Stimulated activated CD8-positive, alpha-beta memory T cell treated with anti-CD3 and anti-CD28 coated beads, Interleukin-4, amount 100 ng/mL, for 4 hours (primary cell): ENCODE measurements at places on chromosomes 11 and 22.

- DNase-seq: no peak
Observed at GRCh38 chr11:25910086-25910485, 421.8 kb upstream of the ANO3 start.

DNA sequence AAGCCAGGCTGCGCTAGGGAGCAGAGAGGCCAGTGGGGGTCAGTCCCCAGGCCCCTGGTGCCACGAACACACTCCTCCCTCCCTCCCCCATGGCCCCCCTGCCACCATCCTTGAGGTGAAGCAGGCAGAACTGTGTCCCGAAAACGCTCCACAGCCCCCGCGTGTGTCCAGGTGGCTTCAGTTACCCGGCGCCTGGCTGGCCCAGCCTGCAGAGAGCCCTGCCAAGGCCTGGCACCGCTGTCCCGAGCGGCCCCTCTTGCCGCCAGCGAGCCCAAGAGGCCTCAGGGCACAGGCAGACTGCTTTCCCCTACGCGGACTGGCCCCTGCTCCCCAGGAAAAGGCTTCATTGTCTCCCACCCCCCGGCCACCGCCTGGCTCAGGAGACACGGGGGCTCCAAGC is 27.7 kb downstream of the CDKN1C start:
- no peak for DNase-seq

GRCh38 chr11:32435942-32436750 is 807 bp upstream of the WT1 start:
- DNase-seq: no peak

- DNase-seq: no peak
Observed at GRCh38 chr11:44746894-44747293, 20.1 kb downstream of the TSPAN18 start.

- no peak for DNase-seq
Observed at GRCh38 chr22:26068571-26068970, 100.7 kb upstream of the SEZ6L start.

DNA sequence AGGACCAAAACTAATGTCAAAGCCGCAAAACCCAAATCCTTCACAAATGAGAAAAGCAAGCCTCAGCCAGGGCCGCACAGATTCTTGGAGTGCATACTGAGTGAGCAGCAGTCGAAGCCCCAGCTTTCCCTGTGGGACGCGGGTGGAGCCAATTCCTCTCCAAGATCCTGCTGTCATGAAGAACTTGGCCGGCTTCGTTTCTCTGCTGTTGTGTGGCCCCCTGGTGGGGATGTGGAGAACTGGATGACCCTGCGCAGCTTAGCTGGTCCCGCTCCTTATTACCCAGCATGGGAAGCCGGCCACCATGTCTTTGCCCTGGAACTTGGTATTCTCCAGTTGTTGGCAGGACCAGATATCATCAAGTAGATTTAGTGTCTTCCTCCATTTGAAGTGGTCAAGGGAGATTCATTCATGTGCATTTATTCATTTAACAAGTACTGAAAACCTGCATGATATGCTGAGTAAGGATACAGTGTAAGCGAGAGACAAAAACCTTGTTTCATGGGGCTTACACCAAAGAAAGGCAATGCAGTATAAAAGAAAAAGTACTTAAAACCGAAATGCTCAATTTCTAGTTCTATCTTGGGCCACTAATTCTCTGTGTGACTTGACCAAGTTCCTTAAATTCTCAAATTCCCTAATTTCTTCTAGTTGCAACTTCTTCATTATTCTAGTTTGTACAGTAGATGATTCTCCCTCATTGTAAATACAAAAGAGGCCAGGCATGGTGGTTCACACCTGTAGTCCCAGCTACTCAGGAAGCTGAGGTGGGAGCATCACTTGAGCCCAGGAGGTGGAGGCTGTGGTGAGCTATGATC is 56.7 kb upstream of the CRTAM start:
- peak; percentile 47 for DNase-seq

DNA sequence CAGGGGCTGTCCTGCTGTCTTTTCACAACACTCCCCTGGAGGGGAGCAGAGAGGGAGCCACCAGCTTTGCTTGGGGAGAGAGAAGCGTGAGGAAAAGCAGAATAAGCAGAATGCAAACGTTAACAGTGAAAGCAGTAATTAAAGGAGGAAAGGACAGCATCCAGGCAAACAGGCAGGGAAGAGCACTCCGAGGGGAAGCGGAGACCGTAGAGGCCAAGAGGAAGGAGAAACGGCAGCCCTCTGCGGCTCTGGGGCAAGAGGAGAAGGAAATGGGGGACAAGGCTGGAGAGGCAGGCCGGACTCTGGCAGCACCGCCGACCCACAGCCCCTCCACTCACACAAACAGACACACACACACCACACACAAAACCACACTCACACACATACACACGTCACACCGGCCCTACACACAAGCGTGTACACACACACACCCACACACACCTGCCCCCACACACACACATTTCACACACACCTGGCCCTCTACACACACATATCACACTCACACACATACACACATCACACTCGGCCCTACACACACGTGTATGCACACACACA is 449.8 kb downstream of the SOX6 start:
- DNase-seq: no peak

DNA sequence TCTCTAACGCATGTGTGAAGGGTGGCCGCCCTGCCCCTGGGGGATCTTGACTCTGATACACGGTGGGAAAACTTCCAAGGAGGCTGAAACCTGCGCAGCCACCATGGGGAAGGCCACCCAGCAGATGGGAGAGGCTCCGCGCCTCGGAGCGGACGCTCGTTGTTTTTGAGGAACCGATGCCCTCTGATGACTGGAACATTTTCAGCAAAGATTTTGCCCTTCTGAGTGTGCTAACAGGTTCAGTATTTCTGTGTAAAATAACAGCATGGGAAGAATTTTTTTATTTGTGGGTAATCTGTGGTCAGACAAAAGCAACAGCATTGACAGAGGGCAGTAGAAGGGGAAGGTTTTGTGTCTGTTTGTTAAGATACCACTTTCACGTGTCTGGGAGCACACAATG is 16.7 kb downstream of the MB start:
- no peak for DNase-seq

- no peak for DNase-seq
Observed at GRCh38 chr11:86874304-86875056, 74.1 kb downstream of the PRSS23 start.

DNA sequence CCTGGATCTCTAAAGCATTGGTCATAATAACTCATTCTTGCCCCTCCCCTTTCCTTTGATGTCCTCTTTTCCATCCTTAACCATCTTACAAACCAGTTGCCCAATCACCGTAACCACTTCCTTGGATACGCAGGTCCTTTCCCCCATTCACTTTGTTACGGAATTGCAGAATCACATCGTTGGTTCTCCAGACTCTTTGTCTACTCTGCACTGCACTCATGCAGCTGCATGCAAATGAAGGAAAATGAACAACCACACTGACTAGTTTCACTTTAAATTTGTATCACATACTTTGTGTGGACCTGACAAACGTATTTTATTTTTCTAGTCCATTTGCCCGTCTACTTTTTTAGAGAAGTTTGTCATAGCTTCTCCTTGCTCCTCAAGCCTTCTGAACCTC is 69.9 kb downstream of the SLC5A12 start:
- DNase-seq: no peak

DNA sequence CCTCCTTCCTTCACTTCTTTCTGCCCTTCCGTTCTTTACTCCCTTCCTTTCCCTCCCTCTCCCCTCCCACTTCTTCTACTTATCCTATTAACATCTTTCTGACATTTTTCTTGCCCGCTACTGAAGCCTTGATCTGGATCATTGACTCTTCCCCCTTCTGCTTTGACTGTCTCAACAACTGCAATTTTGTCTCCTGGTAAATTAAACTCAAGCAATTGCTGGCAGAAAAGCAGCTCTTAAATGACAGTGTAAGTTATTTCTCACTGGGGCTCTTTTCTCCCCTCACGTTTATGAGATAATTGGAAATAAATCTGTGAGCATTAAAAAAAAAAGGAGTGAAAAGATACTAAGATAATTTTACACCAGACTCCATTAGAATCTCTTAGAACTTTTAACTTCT is 120.0 kb downstream of the SLC17A6 start:
- no peak for DNase-seq

DNA sequence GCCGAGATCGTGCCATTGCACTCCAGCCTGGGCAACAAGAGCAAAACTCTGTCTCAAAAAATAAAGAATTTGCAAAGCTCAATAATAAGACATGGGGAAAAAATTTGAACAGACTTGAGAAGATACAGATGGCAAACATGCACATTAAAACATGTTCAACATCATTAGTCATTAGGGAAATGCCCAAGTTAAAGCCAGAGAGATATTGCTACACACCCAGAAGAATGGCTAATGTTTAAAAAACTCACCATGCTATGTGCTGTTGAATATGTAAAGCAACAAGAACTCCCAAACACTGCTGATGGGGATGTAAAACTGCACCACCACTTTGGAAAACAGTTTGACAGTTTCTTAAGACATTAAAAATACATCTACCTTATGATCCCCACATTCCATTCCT is 12.6 kb downstream of the LRRC75B start:
- no peak for DNase-seq

- DNase-seq: no peak
Observed at GRCh38 chr11:101894505-101894904, 20.3 kb upstream of the CEP126 start.

DNA sequence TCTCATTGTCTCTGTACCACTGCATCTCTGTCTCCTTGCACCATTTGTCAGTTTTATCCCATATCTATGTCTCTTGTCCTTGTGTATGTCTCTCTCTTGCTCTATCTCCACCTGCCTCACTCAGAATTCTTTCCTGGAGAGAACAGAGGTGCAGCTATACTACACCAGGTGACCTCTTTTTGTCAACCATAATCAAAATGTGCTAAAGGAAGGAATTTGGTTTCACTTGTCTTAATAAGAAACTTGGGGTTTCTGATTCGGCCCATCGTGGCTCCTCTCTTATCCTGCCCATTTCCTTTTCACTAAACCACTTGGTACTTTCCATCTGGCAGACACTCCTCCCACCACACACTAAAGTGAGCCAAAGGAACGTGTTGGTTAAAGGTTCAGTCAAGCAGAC is 2.0 kb upstream of the C11orf42 start:
- no peak for DNase-seq

- DNase-seq: no peak
Observed at GRCh38 chr22:32700191-32700882, 101.2 kb upstream of the TIMP3 start.

GRCh38 chr11:110471371-110471770 is 41.6 kb downstream of the FDX1 start:
- DNase-seq: no peak

DNA sequence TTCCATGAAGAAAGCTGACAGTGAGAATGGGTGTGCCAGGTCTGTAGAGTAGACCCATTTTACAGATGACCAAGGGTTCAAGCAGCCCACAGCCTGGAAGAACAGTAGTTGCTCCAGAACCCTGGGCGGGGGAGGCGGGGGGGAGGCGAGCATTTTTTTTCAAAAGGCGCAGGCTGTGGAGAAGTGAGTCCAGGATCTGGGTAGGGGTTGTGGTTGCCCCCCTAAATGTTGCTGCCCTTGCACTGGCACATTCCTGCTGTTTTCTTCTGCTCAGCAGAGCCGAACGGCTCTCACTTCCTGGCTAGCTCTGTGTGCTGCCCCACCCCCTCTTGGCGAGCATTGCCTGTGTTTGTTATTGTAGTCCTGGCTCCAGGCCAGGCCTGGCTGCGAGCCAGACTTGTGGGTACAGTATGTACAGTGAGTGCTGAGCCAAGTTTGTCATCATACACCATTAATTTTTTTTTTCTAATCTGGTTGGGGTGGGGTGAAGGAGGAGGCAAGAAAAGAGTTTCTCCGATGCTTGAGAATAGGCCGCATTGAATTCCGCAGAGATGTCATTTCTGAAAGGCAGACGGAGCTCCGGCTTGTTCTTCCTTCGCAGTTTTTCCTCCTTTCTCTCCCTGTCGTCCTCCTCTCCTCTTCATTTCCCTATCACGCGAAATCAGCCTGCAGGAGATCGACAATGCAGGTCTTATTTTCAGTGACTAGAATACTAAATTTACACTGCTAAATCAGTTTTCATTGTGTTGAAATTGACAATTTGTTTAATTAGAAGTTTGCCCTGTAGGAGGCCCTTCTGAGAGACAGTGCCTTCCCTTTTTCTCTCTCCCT is 100.5 kb downstream of the ZBTB16 start:
- DNase-seq: peak; percentile 86
